ENCODE measurements at places on chromosomes 6 and 20.
A peak's percentile ranks its signal among the peaks of the same experiment; 100 is the strongest.

GRCh38 chr6:8852332-8852731 is 417.0 kb upstream of the SLC35B3 start:
- no peak for DNase-seq

DNA sequence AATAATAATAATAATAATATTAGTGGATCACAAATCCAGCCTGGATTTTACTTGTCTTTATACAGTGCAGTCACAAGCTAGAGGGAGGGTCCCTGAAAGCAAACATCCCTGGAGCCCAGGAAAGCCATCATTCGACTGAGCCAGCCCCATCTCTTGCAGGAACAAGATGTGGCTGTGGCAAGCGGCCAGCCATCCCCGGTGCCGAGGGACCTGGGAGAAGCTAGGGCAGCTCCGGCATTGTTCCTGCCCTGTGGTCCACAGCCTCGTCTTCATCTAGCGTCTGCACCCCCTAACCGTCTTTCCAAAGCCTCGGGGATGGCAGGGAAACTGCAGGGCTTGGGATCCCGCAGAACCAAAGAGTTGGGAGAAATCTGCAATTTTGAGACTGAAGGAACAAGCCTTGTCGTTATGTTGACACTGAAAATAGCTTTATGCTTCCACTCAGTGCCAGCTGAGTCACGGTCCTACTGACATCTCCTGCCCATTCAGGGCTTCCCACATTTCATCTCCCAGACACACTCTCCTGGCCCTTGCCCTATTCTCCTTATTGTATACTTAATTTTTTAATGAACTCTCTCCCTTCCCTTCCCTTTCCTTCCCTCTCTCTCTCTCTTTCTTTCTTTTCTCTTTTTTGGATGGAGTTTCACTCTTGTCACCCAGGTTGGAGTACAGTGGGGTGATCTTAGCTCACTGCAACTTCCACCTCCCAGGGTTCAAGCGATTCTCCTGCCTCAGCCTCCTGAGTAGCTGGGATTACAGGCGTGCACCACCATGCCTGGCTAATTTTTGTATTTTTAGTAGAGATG is 62.5 kb upstream of the ZNFX1 start:
- no peak for DNase-seq

DNA sequence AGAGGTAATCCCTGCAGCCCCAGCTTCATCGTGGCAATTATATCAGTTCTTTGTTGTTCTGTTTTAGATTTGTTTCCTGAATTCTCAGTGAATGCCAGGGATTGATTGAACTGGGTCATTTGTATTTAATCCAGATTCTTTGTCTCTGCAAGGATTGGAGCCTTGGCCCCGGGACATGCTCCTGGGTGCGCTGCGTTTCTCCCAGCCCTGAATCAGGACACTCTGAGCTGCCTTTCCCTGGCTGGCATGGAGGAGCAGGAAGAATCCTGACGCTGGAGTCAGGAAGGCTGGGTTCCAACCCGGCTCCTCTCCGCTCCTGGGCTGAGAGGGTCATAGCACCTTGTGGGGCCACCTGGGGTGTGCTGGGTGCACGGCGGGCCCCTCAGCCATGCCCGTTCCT is 545.6 kb downstream of the QKI start:
- DNase-seq: peak; percentile 47

DNA sequence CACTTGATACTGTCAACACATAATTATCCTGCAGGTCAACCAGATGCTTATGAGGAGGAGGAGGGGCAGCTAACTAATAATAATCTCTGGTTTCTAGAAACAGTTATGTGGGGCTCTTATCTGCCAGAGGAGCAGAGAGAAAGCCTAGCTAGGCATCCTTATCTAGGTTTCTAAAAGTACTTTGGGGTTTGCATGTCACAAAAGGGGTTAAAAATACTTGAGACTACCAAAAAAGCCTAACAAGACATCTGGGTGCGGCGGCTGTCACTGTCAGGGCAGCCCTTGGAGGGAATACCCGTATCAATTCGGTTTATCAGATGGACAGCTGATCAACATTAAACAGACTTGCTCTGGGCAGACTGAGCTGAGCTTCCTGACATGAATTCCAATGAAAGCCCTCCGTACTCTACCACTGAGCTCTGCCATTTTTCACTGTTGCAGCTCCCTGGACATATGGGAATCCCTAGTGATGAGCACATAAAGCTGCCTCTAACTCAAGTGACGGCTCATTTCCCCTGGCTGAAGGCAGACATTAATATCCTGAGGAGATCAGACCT is 166.6 kb downstream of the PDSS2 start:
- DNase-seq: no peak

DNA sequence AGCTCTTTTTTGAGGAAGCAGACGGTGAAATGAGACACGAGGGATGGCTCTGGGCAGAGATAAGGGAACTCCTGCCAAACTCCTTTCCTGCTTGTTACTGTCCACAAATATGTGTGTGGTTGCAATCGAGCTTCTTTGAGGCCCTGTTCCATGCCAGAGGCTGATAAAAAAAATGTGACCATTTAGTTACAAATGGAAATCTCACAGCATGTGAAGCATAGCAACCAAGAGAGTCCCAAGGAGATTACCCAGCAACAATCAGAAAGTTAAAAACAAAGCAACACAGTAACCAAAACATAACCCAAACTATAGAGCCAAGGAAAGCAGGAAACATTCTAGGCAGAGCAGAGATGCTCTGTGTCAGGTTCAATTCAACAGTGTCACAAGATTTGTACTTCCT is 35.4 kb upstream of the HMGN3 start:
- DNase-seq: no peak

GRCh38 chr6:164108869-164109769 is 694.6 kb downstream of the QKI start:
- no peak for DNase-seq

DNA sequence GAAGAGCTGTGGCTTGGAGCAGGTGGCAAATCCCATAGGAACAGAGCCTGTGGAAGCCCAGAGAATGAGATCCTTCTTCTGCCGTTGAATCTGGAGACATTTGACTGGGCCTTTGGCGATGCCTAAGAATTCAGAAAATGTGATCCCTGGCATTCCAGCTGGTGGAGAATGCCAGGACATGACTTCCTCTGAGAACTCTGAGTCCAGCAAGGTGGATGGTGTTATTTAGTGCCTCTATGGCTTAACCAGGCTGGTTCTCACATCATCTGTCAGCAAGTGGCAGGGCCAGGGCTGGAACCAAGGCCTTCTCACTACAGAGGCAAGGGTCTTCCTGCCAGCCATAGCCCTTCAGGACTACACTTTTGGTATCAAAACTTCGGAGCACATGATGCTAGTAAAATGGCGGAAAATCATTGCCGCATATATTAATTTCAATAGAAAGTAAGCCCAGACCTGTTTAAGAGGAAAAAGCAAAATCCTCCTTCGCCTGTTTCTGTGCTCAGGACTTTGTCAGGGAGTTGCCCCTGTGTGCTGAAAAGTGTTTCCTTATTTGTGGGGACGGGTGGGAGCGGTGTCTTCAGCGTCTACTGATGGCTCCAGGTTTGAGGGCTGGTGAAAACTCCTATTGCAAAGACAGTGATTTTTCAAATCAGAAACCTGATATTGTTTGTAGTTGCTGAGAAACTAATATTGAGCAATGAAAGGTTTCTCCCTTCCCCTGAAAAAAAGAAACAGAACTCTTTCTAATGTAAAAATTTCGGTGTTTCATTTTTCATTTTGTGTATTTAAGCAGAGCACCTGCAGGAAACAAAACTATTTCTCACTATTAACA is 23.9 kb downstream of the DUSP22 start:
- no peak for DNase-seq

Data from NCI-H82 (cell line).